ENCODE measurements at places on chromosomes 4 and X.

GRCh38 chrX:39016556-39016955 lies 215.3 kb downstream of the MID1IP1 start:
- no peak for DNase-seq

DNA sequence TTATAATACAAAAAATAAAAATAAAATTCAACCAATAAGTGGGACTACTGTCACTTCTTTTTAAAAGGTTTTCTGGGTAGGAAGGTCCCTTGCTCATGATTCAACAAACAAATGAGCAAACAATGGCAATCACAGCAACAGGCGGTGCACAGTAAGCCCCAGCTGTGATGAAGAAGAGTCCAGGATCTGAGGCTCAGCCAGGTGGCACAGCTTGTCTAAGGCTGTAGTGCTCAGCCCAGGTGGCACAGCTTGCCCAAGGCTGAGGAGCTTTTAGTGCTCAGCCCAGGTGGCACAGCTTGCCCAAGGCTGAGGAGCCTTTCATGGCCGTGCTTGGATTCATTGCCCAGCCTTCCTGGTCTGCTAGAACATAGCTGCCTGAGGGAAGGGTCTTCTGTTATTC lies 75.0 kb downstream of the ZFYVE28 start:
- no peak for DNase-seq

DNA sequence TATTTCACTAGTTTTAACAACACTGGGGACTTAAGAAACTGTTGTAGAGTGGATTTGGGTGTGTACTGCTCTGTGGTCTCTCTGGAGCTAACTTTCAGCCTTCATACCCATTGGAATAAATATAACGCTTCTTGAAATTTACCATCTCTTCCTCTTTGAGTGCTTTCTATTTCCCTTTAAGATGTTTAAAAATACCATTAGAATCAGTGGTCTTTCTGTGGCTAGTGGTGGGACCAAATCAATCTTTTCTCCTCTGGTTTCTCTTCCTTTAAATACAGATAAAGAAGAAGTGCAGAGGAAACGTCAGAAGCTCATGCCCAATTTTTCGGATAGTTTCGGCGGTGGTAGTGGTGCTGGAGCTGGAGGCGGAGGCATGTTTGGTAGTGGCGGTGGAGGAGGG lies 92.0 kb downstream of the NFKB1 start:
- no peak for DNase-seq

DNA sequence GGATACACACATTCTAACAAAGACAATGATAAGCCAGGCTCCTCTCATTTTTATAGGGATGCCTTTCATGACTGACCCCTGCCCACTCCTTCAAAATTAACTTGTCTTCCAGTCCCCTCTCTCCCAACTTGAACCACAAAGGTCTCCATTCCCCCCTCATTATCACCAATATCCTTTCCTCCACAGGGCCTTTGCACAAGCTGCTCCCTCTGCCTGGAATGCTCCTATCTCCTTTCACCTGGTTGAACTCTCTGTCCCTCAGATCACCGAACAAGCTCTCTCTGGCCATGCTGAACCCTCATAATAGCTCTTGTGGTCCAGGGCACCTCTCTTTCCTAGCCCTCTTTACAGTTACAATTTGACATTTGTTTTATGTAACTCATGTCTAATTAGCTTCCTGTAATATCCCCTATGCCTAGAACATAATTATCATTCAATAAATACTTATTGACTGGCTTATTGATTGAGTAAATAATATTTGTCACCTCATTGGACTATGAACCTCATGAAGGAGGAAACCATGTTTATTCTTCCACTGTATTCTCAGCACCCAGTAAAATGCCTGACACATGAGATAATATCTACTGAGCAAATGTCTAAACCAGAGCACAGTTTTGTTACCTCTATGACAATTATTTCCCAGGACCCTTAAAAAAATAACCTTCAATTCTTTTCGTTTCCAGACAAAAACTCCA lies 266.3 kb upstream of the RASGEF1B start:
- no peak for DNase-seq

GRCh38 chr4:109049926-109050325 lies 252.5 kb downstream of the COL25A1 start:
- DNase-seq: no peak

DNA sequence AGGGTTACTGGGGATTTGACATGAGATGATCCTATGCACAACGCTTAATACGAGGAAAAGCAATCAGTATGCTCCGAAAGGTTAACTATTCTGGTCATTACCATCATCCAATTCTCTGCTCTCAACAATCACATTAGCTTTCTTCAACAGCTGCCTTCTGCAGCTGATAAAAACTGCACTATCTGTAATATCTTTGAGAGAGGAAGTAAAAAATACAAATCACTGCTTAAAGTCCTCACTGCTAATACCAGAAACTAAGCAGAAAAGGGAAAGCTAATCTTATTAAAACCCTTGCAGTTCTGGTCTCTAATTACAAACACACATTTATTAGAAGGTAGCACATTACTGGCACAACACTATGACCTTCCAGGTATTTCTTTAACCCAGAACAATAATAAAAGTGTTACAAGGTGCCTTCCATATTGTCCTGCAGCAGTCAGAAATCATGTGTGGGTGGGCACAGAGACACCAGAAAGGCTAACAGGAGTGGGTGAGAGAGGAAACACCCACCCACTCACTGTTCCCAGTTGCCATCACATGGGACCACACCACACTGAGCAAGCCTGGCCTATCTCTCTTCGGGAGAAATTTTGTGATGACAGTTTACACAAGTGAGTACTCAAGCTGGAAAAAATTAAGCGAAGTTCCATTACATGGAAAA lies 71.0 kb downstream of the RELL1 start:
- DNase-seq: no peak

GRCh38 chr4:159540038-159540437 lies 437.2 kb downstream of the RAPGEF2 start:
- no peak for DNase-seq

DNA sequence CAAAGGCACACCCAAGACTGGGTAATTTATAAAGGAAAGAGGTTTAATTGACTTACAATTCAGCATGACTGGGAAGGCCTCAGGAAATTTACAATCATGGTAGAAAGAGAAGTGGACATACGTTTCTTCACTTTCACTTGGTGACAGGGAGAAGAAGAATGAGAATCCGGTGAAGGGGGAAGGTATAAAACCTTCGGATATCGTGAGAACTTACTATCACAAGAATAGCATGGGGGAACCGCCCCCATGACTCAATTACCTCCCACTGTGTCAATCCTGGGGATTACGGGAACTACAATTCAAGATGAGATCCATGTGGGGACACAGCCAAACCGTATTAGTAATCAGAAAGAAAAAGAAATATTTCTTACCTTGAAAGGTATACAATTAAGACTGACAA lies 782.9 kb upstream of the HS3ST1 start:
- DNase-seq: no peak

DNA sequence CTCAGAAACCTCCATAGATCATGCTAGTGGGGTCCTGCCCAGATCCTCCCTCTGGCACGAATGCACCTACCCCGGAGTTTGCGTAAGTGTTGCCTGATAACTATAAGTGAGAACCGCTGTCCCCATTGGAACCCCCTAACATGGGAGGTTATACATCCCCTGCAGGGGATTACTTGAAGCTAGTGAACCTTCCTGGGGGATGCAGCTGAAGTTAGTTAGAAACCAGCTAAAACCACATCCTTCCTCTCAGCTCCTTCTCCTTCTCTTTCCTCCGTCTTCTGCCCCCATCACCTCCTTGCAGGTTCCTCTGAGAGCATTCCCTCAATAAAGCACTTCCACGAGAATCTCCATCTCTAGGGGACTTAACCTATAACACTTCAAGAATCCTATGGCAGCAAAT lies 95.0 kb downstream of the ZNF827 start:
- DNase-seq: no peak

All from sciatic nerve (tissue), 2 donors.